ENCODE measurements at places on chromosomes 16 and 17.

- DNase-seq, result no peak
These were observed 2.7 kb upstream of the PRSS41 start for GRCh38 chr16:2795395-2796143.

GRCh38 chr16:49688036-49688697 is 167.7 kb downstream of the ZNF423 start:
- no peak for DNase-seq

DNA sequence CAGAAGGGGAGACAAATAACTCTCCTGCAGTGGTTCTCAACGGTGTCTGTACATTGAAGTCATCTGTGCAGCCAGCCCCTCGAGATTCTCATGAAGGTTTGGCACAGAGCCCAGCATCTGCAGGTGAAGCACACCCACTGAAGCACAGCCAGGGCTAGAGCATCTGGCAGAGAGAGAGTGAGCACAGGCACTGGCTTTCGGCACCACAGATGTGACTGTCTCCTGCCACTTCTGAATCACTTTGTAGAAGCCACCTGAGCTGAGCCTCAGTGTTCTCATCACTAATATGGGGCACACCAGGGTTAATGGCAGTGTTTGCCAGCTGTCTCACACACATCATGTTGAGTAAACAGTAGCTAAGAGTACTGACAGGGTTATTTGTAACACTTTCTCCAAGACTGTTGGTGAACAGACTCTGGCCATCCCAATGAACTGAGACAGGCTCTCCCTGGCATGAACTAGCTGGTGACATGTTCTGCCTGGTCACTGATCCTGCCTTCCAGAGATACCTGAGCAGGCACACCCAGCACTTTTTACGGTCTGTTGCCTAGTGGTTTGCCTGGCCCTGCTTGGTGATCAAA is 10.9 kb downstream of the HSPB9 start:
- DNase-seq, result no peak

GRCh38 chr16:280005-280460 is 358 bp upstream of the ARHGDIG start:
- DNase-seq, result no peak
